ENCODE measurements at places on chromosomes 7 and 10. TPM values are rescaled to one million over a fixed set of nuclear protein-coding genes. Genes with fewer than 3 reads are reported as not detected.

The CDHR1 gene
- polyA plus RNA-seq: 4.1 TPM

The SLC26A3 gene
- polyA plus RNA-seq: not detected

The PDGFA gene
- polyA plus RNA-seq: 0.29 TPM

The ZNF488 gene
- polyA plus RNA-seq: not detected

The SVOPL gene
- polyA plus RNA-seq: 0.64 TPM

The HABP2 gene
- polyA plus RNA-seq: not detected

The HOXA1 gene
- not detected for polyA plus RNA-seq

The IFIT2 gene
- 13.9 TPM for polyA plus RNA-seq

The HYAL4 gene
- polyA plus RNA-seq: not detected

The SFXN2 gene
- 9.6 TPM for polyA plus RNA-seq

The DUS4L gene
- polyA plus RNA-seq: 7.3 TPM

The CDC14C gene
- polyA plus RNA-seq: not detected

GRCh38 chr10:112775892-112776674 is 174.0 kb upstream of the TCF7L2 start:
- DNase-seq: no peak

- DNase-seq: no peak
These were observed 30.4 kb downstream of the MICU1 start for GRCh38 chr10:72595436-72595835.

DNA sequence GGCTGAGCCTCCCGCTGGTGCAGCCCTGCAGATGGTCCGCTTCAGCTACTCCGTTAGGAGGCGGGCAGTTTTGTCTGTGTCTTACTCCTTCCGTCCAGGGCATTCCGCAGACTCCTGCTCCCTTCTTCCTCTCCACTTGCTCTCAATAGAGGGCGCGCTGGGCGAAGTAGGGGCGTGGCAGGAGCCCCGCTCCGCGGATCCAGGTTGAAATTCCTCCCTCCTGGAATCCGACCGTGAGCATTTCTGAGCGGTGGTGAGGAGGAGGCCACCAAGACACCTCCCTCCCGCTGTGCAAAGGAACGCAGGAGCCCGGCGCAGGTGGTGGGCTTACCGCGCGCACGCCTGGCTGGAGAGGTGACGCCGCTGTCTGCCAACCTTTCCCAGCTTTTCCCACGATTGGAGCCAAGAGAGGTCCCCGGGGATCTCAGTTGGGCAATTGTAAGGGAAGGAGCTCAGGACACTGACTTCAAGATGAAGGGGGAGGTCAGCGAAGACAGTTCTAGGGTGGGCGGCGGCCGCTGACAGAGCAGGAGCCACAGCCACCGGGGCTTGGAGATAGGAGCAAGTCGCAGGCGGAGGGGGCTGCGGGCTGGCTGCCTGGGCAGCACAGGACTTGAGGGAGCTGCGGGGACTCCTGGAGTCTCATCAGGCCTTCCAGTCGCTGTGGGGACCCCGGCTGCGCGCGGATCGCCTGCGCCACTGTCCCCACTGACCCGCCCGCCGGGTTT is 1011.3 kb downstream of the XPNPEP1 start:
- DNase-seq: no peak

GRCh38 chr10:47190802-47191450 is 109.1 kb upstream of the GDF10 start:
- no peak for DNase-seq

GRCh38 chr7:129785685-129786514 is 166.9 kb downstream of the UBE2H start:
- DNase-seq: no peak

- no peak for DNase-seq
These were observed 1.3 kb upstream of the ERCC6 start for GRCh38 chr10:49540056-49540797.

DNA sequence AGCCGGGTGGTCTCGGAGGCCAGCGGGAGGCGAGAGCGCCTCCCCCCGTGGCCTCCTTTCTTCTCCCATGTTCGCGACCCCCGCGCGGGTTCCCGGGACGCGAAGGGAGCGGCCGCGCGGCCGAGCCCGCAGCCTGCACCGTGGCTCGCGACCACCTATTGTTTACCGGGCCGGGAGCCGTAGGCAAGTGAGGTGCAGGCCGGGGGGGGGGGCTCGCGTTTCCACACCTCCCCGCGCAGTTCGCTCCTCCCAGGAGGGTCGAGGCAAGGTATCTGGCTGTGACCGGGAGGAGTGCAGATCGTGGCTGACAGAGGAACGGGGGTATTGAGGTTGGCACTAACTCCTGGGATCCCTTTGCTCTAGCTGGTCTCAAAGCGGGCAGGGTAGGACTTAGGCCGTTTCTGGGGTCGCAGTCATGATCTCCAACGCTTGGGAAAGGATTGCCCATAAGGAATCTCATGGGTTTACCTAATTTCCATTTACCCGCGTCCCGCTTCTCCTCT is 734 bp downstream of the PTPN12 start:
- DNase-seq: no peak

- no peak for DNase-seq
These were observed 382.7 kb downstream of the RPS24 start for GRCh38 chr10:78416031-78417011.

DNA sequence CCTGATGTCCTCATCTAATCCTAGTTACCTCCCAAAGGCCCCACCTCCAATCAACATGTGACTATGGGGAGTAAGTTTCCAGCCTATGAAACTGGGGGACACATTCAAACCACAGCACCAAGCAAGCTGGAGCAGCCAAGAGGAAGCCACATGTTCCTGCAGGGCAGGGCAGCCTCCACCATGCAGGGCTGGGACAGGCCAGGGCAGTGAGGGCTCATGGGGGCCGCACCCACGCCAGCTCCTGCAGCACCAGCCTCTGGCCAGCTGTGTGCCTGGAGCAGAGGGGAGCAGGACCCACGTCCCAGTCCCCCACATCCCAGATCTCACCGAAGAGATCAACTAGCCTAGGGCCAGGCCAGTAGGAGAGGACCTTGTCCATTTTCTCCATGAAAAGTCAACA is 85.9 kb upstream of the INSIG1 start:
- no peak for DNase-seq

- no peak for DNase-seq
These were observed 380 bp downstream of the NAT16 start for GRCh38 chr7:101179713-101180112.

DNA sequence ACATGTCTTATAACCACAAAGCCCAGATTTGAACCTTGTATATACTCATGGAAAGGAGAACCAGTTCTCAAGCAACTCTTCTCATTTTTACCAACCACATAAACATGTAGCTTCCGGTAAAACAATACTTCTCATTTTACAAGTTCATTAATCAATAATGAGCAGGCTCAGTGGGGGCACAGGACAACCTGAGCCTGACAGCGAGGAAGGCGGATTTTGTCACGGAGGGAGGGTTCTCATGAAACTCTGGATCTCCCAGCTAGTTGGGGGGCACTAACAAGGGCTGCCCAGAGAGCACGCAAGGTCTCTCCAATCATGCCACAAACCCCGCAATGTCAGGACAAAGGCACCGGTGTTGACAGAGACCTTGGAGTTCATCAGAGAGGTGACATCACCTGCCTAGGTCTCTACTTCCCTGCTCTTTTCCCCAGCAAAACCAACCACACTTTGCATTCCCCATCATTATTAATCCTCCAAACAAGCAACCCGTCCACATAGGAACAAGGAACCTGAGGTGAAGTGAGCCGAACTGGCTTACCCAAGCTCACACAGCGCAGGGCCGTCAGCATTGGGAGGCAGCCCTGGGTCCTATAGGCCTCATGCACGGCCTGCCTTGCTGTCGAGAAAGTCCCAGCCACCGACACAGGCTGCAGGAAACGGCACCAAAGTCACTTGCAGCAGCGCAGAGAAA is 192.1 kb upstream of the KLF14 start:
- DNase-seq: no peak

GRCh38 chr7:108382932-108383331 is 73.3 kb downstream of the NRCAM start:
- no peak for DNase-seq

GRCh38 chr10:89215511-89215910 is 8.4 kb upstream of the CH25H start:
- DNase-seq: no peak

DNA sequence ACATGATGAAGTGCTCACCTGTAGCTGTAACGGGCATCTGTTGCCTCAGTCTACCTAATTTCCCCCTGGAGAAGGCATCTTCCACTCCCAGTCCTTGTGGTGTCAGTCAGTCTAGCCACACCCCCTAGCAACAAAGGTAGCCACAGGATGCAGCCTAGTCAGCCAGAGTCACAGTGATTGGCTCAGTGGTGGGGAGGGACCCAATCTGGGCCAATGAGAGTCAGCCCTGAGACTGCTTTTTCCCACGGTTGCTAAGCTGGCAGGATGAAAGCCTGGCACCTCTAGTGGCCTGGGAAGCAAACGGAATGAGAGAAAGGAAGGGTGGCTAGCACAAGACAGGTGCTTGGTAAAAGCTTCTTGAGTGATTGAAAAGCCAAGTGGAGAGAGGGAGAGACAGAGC is 118.6 kb downstream of the SH3PXD2A start:
- no peak for DNase-seq

GRCh38 chr7:135924302-135924701 is 52.9 kb downstream of the MTPN start:
- DNase-seq: no peak

- no peak for DNase-seq
These were observed 20.8 kb upstream of the SDHAF3 start for GRCh38 chr7:97096661-97097060.

DNA sequence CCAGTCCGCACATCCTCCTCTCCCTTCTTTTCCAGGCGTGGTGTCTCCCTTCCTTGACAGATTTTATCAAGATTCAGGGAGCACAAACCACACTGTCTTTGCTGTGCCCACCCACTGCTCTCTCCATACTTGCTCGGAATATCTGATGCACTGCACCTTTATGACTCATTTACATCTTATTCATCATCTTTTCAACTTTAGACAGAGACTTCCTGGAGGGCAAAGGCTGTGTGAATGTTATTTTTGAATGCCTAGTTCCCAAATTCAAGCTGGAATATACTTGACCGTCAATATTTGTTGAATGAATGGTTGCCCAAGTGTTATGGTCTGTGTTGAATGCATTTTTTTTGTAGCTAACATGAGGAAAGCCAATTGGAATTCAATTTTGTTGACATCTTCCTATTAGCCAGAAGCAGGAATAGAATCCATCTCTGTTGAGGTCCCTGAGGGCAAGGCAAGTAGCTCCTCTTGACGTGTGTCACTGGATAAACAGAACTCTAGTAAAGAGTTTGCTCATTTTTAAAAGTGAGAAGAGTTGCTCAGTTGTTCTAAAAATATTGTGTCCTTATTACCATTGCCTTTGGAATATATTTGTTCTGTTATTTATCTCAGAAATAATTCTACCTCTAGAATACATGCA is 95.0 kb downstream of the KLF6 start:
- no peak for DNase-seq

DNA sequence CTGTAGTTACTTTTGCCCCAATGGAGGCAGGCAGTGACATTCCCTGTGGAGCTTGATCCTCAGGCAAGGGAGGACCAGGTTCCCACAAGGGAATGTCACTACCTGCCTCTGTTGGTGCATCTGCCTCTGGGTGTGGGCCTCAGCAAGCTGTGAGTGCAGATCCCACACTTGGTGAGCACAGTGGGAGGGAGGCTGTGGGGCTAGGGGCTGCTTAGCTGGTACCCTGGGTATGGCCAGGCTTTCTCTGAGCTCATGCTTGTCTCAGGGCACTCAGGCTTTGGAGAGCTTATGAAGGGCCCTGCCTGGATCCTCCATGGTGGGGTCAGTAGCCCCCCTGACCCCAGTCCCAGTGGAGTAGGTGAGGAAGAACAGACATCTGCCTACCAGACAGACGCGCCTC is 16.2 kb upstream of the ZNF488 start:
- DNase-seq: no peak

GRCh38 chr7:25495342-25496250 is 267.3 kb upstream of the NPVF start:
- DNase-seq: no peak

DNA sequence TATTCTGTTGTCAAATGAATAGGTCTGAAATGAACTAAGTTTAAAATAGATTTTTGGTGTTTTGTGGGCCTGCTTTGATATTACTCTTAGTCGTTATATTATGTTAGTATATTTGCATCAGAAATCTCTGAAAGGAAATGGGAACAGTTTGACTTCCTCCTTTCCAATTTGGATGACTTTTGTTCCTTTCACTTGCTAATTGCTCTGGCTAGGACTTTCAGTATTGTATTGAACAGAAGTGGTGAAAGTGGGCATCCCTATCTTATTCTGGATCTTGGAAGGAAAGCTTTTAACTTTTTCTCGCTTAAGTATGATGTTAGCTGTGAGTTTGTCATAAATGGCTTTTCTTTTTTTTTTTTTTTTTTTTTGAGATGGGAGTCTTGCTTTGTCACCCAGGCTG is 273.6 kb upstream of the DKK1 start:
- DNase-seq: no peak

DNA sequence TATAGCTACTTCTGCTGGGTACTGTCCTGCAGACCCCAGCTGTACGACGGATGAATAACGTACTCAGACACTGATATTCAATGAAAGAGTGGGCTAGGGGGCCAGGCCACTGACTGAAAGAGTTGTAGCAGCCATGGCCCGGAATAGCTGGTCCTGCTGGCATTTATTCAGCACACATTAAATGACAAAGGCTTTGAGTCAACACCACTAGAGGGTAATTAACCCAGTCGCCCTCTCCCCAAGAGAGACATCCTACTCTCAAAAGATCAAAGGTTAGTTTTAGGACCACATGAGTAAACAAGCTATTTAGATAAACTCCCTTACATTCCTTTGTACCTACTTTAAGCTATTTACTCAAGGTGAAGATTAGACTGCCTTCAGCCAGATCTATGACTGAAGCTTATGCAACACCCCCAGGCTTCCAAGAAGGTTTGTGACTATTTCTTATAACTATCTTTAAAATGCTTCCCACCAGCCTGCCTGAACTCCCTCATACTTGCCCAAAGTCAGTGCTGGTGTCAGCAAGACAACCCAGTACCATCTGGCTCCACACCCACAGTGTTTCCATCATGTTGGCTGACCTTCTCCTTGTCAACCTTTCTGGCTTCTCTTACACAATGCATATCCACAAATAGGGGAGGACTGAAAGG is 629.1 kb downstream of the SORCS1 start:
- no peak for DNase-seq

DNA sequence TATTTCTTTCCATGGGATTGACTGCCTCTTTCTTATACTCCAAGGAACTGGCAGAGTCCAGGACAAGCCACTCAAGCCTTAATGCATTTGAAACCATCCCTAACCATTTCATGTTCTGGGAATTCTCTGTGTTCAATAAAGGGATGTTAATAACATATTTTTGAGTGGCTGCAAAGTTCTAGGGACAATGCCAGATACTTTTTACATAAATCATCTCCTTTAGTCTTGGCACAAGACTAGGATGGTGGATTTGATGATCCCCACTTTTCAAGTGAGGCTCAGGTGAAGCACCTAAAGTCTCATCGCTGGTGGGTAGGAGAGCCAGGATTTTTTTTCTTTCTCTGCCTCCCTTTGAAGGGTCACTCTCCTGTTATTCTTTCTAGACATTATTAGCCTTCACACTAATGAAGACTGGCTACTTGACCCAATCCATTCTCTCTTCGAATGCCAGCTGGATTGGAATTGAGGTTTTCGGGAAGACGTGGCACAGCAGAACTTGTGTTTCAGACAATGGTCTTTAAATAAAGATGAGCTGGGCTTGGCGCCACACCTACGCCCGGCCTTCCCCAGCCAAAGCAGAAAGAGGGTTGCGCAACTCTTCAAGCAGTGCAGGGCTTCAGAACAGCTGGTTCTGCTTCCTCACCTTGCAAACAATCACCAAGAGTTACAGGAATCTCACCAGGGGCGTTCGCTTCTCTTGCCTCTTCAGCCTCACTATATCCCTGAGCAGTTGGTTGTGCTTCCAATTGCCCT is 73.8 kb upstream of the BMPER start:
- no peak for DNase-seq

GRCh38 chr7:102042016-102042656 is 224.7 kb downstream of the CUX1 start:
- no peak for DNase-seq

- no peak for DNase-seq
These were observed 342.5 kb upstream of the TMEM229A start for GRCh38 chr7:124375391-124375790.
